Kidney tubule cell (primary cell): ENCODE measurements at places on chromosomes 1 and 21.

DNA sequence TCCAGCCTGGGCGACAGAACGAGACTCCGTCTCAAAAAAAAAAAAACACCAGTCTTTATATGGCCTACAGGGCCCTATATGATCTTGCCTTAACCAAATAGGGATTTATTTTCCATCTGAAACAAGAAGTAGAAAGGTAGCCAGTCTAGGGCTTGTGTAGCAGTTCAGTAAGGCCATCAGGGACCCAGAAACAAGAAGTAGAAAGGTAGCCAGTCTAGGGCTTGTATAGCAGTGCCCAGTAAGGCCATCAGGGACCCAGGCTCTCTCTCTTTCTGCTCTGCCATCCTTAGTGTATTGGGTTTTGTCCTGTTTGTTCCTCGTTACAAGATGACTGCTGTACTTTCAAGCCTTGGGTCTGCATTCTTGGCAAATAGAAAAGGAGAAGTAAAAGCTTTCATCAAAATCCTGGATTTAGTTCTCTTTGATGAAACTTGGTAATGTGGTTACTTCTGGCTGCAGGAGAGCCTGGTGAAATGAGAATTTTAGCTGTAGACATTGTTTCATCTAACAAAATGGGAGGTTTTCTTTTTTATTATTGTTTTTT, 46.1 kb downstream of the PKN2 start:
- DNase-seq: no peak

GRCh38 chr1:203537806-203538464, 44.0 kb downstream of the OPTC start:
- DNase-seq: no peak

DNA sequence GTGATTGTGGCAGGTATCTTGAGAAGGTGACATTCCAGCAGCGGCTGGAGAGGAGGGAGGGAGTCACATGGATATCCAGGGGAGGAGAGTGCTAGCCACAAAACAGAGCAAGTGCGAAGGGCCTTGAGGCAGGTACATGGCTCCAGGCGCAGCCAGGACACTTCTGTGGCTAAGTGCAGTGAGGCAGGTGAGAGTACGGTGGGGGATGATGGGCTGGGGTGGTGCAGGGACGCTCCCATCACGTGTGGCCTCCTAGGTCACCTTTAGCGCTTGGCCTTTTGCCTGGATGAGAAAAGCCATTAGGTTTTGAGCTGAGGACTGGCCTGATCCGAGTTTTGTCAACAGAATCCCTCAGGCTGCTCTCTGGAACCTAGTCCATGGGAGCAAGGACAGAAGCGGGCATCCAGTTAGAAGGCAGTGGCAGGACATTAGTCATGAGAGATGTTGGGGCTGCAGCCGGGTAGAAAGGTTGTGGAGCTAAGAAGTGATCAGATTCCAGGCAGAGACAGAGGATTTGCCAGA, 31.6 kb downstream of the SMYD2 start:
- no peak for DNase-seq

- DNase-seq: peak; percentile 80
Observed at GRCh38 chr1:29719253-29719652, 482.9 kb downstream of the PTPRU start.

- DNase-seq: no peak
Observed at GRCh38 chr1:47885062-47885830, 111.9 kb downstream of the TRABD2B start.

DNA sequence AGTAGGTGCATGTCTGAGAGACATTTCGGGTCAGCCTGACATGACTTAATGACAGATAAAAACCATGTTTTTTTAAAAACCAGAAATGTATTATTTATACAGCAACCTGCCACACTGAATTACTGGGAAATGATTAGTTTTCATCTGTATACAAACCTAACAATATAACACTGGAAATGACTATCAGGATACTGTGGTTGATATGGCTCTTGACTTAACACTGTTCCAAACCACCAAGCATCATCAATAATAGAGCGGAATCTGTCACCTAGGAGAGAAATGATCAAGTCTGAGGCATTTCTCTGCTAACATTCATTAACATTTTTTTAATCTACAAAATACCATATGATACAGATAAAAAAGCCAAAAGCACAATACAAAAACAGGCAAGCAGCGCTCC, 41.7 kb upstream of the PSMG1 start:
- no peak for DNase-seq

DNA sequence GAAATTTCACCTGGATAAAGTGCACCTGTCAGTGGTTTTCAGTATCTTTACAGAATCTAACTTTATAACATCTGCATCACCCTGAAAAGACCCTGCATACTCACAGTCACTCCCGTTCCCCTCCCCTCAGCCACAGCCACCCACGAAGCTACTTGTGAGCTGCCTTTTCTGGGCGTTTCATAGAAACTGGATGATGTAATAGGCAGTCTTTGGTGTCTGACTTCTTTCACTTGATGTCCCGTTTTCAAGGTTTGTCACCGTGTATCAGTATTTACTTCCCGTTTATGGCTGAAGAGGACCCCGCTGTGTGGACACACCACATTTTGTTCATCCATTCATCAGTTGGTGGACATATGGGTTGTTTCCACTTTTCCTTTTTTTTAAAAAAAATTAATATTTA, 47.8 kb upstream of the LRRC3 start:
- DNase-seq: no peak

DNA sequence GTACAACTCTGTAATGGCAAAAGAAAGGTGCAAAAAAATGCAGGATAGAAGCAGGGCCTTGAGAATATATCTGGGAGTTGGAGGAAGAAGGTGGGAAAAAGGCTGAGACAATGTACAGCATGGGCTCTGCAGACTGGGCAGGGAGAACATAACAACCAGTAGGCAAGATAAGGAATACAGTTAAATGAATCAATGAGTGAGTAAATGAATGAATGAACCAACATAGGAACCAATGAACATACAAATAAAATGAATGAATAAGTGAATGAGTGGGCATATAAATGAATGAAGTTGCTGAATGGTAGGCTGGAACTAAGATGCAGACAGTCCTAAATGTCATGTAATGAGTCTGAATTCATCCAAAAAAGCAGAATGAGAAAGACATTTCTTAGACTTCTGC, 370.6 kb downstream of the SMYD3 start:
- DNase-seq: no peak

DNA sequence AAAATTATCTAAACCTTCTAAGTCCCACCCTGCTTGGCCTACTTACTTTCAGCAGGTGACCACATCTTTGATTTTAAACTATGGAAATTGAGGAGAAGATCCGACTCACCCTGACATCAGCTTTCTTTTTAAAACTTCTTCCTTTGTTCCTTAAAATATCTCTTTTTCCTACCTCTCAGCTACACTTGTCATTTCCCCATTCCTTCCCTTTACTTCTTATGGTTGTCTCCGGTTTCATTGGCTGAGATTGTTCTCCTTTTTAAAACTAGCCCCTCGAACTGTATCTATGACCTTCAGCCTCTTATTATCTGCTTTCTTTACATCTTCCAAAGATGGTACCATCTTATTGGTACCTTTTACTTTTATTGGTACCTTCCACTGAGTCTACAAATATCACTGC, 87.8 kb upstream of the NRIP1 start:
- no peak for DNase-seq

- DNase-seq: no peak
Observed at GRCh38 chr1:64229307-64229706, 25.9 kb downstream of the UBE2U start.

- no peak for DNase-seq
Observed at GRCh38 chr1:13730291-13730690, 30.3 kb downstream of the PRDM2 start.

GRCh38 chr1:217453816-217454215, 177.1 kb downstream of the GPATCH2 start:
- no peak for DNase-seq

DNA sequence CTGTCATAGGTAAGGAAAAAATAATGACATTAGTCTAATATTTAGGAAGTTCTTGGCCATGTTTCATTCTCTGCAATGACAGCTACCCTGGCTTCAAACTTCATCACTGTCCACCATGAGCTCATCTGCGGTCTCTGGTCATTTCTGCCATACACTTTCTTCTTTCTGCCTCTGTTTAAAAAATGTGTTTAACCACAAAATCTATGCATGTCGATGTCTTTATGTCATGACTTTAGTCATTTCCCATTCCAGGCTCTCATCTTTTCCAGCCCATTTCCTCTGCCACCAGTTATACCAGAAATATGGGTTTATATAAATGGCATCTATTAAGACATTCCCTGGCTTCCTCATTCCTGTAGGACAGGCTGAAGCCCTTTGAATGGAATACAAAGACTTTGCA, 68.5 kb upstream of the DUSP10 start:
- DNase-seq: peak; percentile 91

DNA sequence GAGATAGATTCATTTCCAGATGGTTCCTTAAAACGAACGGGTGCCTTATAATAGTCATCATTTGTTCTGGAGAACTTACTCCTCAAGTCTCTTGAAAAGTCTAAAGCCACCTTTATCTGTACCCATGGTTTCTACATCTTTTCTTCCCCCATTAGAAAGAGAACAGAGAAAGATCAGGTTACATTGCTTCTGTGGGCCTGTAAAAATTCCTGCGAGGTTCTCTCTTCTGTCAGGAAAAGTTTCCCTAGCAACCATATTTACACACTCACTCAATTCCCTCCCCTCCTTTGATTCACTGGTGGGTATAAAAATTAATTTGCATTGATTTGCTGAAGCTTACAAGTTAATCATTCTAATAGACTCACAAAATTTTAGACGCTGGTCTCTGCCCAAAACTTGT, 6.7 kb downstream of the PHC2 start:
- DNase-seq: peak; percentile 23

GRCh38 chr1:111719135-111719534, 20.1 kb downstream of the INKA2 start:
- no peak for DNase-seq

- no peak for DNase-seq
Observed at GRCh38 chr1:64493831-64494230, 23.9 kb downstream of the CACHD1 start.

GRCh38 chr1:7953850-7954609, 7.5 kb upstream of the PARK7 start:
- peak; percentile 90 for DNase-seq

GRCh38 chr1:102891868-102892625, 216.3 kb downstream of the COL11A1 start:
- peak; percentile 16 for DNase-seq

DNA sequence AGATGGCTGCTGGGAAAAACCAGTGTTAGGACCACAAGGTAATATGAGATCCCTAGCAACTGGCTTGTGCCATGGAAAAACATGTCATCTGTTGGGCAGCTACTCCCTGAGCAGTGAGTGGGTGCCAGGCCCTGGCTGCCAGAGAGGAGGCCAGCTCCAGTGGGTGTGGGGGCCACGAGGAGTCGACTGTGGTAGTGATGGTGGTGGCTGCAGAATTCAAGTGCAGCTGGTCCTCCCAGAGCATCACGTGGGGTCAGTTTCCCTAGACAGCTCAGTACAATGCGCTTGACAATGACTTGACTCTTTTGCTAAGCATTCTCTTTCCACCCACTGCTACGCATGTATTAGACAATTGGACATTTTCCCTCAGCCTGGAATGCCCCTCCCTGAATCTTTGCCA, 14.5 kb upstream of the CDC42 start:
- DNase-seq: no peak

DNA sequence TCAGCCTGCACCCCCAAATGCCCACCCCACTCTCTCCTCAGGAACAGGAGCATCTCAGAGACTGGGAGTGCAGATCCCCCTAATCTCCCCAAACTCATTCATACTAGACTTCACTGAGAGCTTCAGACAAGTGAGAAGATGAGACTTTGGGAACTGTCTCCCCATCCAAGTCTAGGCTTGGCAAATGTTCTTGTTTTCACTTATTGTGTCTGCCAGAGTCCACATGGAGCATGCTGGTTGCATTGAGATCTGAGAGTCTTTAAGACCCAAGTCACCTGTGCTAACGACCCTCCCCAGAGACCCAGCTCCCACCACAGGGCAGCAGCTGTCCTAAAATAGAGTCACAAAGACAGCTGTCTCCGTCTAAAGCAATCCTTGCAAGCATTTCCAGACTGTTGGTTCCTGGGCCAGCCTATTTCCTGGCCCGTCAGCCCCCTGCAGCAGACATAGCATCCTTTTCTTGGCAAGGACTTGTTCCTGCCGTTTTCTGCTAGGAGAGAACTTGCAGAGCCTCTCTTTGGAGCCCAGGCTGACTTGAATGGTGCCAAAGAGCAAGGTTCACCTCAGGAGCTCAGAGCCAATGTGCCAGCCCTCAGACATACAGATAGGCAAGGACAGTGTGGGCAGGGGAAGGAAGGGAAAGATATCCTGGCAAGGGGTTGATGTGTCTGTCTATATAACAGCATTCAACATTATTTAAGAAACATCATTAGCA, 1.9 kb upstream of the CNTN2 start:
- no peak for DNase-seq

DNA sequence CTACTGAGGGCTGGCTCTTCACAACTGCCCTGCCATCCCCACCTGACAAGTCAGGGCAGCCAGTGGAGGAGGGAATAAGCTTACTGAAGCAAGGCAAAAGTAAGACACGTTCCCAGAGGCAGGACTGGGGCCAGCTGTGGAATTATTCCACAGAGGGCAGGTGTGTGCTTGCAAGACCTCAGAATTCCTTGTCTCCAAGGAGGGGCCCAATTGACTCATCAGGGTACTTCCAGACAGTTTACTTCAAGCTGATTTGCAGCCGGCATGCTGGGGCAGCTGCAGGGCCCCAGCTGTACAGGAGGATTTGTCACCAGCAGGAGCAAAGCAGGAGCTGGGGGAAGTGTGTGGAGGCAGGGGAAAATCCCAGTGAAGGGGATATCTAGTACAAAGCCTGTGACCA, 167.5 kb upstream of the CAMK1G start:
- DNase-seq: peak; percentile 100

- no peak for DNase-seq
Observed at GRCh38 chr1:107927820-107928219, 37.2 kb downstream of the VAV3 start.

DNA sequence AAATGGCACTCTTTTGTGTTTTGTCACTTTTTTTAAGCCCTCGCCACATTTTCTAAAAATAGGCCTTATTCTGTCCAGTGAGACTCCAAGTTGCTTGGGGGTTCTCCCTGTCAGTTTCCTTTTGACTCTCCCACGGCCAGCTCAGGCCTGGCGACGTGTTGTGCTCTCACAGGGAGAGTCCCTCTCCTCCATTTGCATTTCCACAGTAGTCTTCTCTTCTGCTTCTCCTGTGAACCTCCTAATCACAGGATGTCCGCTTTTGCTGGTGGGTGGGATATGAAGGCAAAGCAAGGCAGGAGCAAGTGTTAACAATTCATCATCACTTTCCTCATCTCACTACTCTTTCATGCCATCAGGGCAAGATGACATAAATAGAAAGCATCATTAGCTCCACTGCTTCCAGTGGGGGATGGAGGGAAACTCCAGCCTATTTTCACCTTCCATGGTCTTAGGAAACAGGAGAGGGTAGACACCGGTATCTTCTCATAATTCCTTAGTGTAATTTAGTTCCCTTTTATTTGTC, 99.8 kb downstream of the INTS7 start:
- no peak for DNase-seq

- peak; percentile 9 for DNase-seq
Observed at GRCh38 chr1:97243973-97244560, 522.5 kb downstream of the PTBP2 start.
